ENCODE measurements at places on chromosomes 1 and 21.

- DNase-seq = no peak
These were observed 25.3 kb downstream of the CLSTN1 start for GRCh38 chr1:9798236-9799130.

DNA sequence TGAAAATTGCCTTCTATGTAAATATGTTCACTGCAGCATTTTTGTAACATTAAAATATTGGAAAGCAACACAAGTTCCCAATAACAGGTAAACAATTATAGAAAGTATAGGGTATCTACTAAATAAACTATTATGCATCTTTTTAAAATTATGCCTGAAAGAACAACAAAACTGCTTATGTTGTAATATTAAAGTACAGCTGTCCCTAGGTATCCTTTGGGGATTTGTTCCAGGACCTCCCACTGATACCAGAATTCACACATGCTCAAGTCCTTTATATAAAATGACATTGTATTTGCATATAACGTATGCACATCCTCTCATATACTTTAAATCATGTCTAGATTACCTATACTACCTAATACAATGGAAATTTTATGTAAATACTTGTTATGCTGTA is 121.8 kb upstream of the TNFSF4 start:
- DNase-seq = no peak

- no peak for DNase-seq
These were observed 135.3 kb downstream of the RUNX1 start for GRCh38 chr21:34913811-34914210.

- DNase-seq = no peak
These were observed 106.4 kb downstream of the ATF6 start for GRCh38 chr1:161872506-161872905.

- DNase-seq = no peak
These were observed 38.2 kb upstream of the RIPK4 start for GRCh38 chr21:41805038-41805437.

DNA sequence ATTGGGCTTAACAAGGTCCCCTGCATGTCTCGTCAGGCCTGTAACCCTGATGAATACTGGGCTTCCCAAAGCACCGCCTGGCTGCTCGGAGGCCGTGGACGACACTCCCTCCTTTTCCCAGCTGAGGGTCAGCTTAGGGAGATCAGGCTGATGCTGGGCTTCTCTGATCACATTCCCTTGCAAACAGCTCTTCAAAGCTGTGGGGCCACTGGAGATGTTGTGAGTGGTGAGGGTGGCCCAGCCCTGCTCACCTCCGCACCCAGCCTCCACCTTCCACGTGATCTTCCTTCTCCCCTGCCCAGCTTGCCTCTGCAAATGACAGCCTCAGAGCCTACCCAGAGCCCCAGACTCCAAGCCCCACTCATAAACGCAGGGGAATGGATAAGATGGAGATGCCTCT is 195.4 kb downstream of the GRIK3 start:
- DNase-seq = no peak

- DNase-seq = no peak
These were observed 142.2 kb upstream of the KRTAP19-8 start for GRCh38 chr21:31180256-31181081.

- DNase-seq = no peak
These were observed 23.2 kb downstream of the MYBPH start for GRCh38 chr1:203152158-203153034.

DNA sequence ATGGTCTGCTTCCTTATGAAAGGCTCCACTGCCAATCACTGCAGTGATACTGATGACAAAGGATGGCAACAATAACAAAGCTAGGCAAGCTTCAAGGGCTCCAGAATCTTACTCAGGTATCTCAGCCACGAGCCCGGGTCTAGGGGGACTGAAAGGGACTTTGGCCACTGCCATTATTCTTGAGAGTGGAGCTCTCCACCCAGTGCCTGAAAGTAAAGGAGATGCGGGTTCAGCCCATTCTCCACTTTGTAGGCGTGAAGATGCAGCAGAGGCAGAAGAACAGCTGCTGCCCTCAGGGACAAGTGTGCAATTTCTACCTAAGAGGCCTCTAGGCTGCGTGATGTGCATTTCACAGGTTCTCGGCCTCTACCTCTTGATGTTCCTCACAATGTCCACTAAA is 31.4 kb upstream of the SLAMF9 start:
- no peak for DNase-seq

DNA sequence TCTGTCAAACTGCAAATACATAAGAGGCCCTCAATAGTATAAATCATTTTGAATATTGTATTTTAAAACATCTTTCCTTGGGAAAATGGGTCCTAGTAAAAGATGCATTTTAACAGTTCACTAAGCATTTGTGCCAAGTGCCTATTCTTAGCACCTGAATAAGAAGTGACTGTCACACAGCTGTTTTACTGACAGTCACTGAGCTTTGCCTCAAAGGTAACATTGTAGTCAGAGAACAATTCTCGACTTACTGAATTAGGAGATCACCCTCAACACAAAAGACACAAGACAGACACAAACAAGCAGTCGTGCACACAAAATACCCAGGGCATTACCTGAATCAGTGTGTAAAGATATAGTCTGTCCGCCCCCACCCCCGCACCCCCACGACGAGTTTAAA is 408 bp downstream of the ESRRG start:
- DNase-seq = no peak

- no peak for DNase-seq
These were observed 42.3 kb downstream of the MAN1C1 start for GRCh38 chr1:25658791-25659431.

DNA sequence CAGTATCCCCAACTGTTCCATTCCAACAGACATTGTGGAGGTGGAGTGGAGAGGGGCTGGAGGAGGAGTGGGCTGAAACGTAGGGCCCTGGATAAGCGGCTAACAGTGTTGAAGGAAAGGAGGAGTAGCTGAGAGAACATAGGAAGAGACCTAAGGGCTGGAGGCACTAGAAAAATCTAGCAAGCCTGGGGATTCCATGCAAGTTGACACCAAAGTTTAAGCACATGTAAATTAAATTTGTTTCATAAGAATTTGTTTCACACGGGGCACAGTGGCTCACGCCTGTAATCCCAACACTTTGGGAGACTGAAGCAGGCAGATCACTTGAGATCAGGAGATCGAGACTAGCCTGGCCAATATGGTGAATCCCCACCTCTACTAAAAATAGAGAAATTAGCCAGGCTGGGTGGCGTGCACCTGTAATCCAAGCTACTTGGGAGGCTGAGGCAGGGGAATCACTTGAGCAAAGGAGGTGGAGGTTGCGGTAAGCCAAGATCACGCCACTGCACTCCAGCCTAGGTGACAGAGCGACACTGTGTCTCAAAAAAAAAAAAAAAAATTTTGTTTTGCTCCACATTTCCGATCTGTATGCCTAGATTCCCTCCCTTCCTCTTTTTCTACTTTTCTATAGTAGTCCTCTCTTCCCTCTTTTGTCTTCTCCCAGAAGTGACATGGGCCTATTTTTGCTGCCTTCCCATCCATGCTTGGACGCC is 530 bp upstream of the CD244 start:
- no peak for DNase-seq

DNA sequence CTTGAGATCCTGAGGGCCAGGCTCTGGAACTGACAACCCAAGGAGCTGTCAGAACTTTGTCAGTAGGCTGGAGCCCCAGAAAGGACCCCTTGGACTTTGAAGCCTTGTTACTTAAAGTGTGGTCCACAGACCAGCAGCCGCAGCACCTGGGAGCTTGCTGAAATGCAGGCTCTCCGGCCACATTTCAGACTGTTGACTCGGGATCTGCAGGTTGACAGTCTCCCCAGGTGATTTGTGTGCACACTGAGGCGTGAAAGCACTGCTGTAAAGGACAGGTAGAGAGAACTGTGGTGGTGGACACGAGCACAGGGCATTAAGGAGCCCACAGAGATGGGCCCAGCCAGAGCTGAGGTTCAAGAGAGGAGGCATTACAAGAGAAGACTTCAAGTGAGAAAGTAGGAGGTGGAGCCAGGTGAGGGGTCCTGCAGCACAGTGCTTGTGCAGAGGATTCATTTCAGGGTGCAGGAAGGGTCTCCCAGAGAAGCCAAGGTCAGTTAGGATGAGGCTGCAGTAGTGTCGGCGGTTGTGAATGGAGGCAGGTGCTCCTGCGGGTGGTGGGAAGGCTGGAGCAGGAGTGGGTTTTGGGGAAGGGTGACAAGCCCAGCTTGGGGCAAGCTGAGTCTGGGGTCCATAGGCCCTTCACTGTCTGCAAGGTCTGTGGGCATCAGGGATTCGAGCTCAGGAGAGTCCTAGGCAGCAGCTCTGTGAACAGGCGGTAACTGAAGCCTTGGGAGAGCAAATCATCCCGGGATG is 4.6 kb downstream of the HYI start:
- DNase-seq = no peak

DNA sequence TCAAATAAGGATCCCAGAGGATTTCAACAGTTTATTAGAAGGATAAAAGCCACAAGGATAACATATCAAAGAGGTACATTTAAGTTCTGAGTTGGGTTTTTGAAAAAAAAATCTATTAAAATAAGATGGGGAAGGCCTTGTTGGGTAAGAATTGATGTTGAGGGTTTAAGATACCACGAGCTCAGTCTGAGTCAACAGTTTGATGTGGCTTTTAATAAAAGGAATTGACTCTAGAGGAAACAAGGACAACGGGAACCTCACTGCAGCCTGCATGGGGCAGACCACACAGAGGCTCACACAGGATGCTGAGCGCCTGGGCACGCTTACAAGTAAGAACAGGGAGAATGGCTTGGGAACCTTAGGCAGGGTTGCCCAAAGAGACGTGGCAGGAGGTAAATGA is 107.5 kb downstream of the TIAM1 start:
- no peak for DNase-seq

- no peak for DNase-seq
These were observed 23.9 kb upstream of the RPTN start for GRCh38 chr1:152182944-152183361.

DNA sequence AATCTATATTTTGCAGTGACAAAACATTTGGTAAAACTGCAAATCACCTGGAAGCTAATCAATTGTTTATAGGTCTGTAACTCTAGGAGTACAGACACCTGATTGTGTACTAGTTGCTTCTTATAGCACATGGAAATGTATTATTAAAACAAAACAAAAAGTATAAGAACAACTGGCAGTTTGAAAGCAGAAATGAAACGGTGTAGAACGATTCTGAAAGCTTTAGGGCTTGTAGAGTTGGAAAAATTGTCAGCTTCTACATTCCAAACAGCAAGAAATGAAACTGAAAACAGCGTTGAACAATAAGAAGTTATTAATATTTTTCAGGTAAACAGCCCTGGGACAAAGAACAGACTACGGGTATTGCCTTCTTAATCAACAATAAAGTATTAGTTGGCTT is 273.3 kb downstream of the OLFM3 start:
- DNase-seq = no peak

- no peak for DNase-seq
These were observed 25.5 kb upstream of the ATF3 start for GRCh38 chr1:212582808-212583615.

DNA sequence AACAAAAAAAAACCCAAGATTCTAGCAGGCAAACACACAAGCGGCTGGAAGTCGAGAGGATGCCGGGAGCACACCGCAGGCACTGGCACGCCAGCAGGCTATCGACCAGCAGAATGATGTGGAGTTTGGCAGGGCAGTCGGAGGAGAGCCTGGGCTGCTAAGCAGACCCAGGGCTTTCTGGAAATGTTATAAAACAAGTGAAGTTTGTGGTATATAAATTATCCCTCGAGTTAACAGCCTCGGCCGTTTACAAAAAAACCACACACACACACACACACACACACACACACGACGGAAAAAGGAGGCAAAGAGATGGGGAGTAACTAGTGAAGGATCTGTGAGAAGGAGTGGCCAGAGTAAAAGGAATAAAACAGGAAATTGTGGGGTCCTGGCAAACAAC is 87.2 kb upstream of the IVNS1ABP start:
- DNase-seq = no peak

DNA sequence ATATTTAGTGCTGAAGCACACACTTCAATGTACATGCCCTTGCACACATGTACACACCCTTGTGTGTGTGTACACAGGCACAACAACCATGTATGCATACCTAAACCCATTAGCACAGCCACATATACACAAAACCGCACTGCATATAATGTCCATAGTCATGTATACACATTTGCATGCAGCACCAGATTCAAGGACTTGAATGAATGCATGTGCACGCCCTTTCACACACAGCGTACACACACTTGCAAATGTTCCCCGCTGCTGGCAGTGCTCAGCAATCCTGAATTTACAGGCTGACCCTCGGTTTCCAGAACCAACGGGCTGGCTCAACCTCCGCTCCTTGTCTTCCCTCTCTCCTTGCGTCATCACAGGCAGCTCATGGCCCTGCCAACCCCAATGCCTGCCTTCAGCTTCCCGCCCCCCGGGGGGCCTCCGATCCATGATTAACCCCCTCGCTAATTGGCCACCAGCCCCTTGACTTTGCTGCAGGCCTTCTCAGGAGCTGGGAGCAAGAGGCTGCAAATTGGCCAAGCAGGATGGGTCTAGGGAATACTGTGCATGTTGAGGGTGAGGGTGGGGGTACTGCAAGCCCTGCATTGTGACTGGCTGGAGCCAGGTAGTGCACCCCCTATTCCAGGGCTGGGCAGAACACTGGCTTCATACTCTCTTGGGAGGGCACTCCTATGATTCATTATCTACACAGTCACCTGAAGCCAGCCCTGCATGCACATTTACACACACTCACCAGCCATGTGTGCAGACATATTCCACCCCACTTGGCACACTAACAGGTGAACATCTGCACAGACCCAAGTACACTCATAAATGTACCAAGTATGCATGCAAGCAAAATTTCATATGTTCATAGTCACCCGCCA is 7.9 kb downstream of the GPR3 start:
- no peak for DNase-seq

- no peak for DNase-seq
These were observed 33.9 kb downstream of the SPSB1 start for GRCh38 chr1:9326596-9326995.

DNA sequence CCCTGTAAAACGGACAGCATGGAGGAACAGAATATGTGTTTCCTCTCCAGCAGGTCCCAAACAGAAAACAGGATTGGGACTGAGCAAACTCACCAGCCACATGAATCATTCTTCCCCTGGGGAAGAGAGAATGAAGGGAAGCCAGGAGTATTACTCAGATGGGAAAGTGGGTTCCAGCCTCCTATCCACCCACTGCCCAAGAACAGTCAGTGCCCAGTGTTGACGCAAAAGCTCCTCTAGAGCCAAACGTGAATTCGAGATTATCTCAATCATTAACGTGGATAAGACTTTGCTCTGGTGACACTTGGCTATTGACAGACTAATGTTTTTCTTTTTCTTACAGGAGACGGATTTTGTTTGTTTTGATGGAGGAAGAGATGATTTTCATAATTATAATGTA is 9.3 kb downstream of the MIA3 start:
- no peak for DNase-seq

DNA sequence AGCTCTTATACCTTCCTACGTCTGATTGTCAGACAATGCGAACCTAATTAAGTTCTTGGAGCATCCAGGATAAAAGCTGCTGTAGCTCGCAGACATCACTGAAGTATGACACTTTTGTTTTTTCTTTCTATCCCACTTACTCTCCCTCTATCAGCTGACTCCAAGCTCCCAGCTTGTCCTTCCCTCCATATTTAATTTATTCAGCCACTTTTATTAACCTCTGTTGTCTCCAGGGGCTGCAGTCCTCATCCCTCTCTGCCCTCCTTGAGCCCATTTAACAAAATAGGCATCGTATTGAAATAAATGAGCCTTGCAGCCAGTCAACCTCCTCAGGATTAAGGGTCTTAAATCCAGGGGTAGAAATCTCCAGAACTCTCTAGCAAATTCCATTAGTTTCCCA is 7.1 kb downstream of the KIRREL1 start:
- DNase-seq = no peak
